ENCODE measurements at places on chromosomes 1 and 21.

- DNase-seq, result no peak
Observed at GRCh38 chr1:35030338-35030737, 1.4 kb downstream of the ZMYM6 start.

DNA sequence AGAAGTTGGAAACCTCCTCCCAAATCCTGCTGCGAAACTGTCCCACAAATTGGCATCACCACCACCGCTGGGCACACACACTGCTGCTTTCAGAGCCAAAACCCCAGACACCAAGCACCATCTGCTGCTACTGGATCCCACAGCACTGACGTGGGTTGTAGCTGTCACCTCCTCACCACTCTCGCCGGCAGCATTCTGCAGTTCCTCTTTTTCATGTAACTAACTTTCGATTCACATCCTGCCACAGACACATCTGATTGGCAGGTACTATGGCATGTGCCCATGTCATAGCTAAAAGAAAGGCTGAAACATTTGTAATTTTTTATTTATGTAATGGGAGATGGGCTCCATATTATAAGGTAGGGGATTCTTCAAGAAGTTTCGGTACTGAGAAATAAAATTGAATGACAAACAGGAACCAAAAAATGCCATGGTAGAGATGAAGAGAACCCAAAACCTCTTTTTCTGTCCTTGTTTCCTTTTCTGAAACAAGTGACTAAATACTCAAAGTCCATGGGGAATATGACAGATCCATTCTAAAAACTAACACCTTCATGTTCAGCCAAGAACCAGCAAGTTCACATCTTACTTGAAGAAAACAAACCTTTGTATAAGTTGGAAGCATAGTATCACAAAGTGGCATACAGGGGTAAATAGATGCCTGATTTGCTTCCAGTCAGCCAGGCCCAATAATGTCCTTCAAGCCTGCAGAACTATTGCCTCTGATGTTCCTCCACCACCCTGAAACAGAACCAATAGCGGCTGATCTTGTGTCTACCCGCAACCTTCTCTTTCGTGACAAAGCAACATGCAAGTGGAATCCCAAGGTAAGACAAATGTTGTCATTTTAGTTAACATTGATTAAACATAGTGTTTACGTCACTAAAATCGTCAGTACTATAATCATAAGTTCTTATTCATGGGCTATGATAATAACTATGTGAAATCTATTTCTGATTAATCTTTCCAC, 26.6 kb upstream of the RGS13 start:
- DNase-seq, result peak; percentile 82

DNA sequence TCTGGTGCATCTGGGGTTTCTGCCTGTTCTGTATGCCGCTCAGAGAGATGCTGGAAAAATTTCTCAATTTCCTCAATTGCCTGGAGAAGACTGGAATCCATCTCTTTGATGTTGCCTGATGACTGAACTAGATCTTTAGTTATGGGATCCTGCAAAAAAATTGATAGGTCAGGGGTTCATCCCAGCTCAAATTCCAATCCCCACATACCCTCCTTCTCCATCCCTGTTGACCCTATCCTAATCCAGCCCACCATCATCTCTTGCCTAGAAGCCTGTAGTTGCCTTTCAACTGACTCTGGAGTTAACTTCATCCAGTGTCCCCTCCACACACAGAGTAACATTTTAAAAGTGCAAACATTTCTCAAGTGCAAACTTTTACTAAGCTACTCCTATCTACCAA, at the start of gene KLF18:
Gene KLF18, minus strand, starts transcription at position 101 of the 400 bp plus-strand sequence. Its CDS starts 0 bp downstream, at position 101.
- no peak for DNase-seq

- no peak for DNase-seq
Observed at GRCh38 chr1:5142389-5142788, 488.0 kb downstream of the AJAP1 start.

DNA sequence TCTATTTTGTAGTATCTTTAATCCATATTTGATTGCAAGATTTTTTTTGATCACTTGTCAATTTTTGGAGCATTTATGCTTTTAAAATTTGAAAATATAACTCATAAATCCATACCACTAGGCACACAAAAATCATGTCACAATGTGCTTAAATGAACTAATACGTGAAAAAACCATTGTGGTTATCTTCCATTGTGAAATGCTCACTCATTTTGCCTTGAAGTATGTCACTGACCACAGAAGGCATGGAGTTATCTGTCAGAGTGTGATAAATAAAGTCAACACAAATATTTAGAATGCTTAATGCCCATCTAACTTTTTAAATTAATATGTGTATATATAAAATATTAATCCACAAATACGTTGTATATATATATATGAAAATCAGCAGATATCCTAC, 347.2 kb downstream of the PTPRC start:
- peak; percentile 70 for DNase-seq

- peak; percentile 49 for DNase-seq
Observed at GRCh38 chr1:85109475-85109874, 61.2 kb upstream of the MCOLN3 start.

DNA sequence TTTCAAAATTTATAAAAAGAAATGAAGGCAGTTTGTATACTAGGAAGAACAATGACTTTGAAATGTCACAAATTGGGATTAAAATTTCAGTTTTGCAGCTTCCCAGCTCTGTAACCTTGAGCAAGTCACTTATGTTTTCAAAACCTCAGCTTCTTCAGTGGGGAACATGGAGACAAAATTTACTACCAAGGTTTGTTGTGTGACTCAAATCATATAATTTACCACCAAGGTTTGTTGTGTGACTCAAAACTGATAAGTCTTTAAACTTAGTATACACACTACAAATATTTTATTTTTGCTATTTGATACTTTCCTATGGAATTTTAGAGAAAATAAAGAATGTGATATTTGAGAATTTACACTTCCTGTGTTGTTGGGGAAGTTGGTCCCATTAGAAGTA, 219.9 kb downstream of the KCTD3 start:
- no peak for DNase-seq

- no peak for DNase-seq
Observed at GRCh38 chr21:36962098-36962780, 4.2 kb downstream of the HLCS start.

GRCh38 chr1:109823543-109824348, 60.0 kb upstream of the EPS8L3 start:
- DNase-seq, result no peak

DNA sequence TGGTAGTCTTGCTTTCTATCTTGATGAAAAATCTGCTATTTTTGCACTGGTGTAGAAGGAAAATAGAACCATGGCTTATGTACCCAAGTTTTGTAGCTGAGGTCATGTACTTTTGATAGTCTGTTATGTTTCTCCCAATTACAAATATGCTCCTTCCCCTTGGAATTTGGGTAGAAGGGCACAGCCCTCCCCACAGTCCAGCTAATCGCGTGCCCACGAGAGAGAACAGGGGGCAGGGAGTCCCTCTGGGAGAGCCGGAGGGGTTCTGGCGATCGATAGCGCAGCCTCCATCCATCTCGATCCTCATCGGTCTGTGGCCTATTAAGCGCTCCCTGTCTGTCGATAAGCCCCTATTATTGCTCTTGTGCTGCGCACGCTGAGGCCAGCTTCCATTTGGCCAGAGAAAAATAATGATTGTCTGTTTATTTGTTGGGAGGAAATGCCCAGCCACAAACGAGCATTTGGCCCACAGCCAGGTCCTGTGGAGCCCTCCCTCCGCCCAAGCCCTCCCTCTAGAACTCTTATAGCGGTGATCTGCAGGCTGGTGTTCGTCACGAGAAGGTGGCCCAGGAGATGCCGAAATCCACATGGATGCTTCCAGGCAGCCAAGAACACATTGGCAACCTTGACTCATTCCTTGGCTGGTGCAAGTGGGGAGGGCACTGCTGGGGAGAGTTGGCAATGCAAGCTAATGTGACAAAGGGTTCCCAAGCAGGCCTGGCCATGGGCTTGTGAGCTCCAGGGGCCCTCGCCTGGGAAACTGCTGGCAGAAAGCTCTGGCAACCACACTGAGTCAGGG, 134.7 kb upstream of the TNR start:
- DNase-seq, result no peak

- no peak for DNase-seq
Observed at GRCh38 chr1:206958144-206958543, 11.9 kb upstream of the PIGR start.

- DNase-seq, result no peak
Observed at GRCh38 chr1:34270181-34270580, 93.5 kb downstream of the C1orf94 start.

DNA sequence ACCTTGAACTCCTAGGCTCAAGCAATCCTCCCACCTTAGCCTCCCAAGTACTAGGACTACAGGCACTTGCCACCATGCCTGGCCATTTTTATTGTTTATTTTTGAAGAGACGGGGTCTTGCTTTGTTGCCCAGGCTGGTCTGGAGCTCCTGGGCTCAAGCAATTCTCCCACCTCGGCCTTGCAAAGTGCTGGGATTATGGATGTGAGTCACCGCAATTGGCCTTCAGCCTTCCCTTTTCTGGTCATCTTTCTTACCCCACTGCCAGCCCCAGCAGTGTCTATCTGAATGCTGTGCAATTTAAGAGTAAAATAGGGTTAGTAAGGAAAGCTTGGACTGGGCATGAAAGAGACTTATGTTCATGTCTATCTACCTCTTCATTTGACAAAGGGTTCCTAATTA, 6.1 kb upstream of the KLF17 start:
- DNase-seq, result no peak

- DNase-seq, result no peak
Observed at GRCh38 chr1:222790115-222790514, 24.7 kb upstream of the DISP1 start.

- DNase-seq, result no peak
Observed at GRCh38 chr1:47686731-47687630, 249.1 kb downstream of the FOXD2 start.

- no peak for DNase-seq
Observed at GRCh38 chr1:97647776-97648175, 273.1 kb downstream of the DPYD start.

DNA sequence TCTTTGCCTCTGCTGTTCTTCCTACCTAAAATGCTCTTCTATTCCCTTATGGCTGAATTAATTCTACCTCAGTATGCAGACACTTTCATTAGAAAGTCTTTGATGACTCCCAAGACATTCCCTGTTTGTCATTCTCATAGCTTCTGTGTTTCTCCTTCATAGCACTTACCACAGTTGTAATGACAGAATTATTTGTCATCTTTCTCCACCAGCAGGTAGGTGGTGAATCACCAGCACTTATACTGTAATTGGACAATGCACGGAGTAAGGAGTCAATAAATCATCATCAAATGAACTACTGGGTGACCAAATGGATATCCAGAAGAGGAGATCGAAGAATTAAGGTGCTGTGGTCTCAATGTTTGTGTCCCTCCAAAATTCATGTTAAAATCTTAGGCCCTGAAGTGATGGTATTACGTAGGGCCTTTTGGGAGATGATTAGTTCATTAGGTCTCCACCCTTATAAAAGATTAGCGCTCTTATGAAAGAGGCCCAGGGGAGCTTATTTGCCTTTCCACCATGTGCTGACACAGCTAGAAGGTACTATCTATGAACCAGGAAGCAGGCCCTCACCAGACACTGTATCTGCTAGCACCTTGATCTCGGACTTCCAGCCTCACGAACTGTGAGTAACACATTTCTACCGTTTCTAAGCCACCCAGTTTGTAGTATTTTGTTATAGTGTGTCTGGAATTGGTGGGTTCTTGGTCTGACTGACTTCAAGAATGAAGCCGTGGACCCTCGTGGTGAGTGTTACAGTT, 2.4 kb upstream of the CCT8 start:
- no peak for DNase-seq

GRCh38 chr1:198701766-198702539, 63.1 kb downstream of the PTPRC start:
- DNase-seq, result no peak

DNA sequence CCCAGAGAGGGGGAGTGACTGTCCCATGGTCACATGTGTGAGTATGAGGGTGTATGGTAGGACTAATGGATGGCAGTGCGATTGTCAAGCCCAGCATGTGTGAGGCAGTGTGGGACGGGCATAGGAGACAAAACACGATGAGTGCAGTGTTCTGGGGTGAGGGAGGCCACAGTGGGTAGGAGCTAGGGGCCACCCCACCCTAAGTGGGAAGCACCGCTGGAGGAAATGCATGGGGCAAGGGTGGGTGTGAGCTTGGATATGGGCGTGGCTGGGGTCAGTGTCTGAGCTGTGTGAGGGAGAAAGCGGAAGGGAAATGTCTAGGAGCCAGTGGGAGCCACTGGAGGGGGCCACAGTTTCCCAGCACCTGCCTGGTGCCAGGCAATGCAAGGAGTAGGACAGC, 56.5 kb downstream of the FOXO6 start:
- DNase-seq, result no peak

DNA sequence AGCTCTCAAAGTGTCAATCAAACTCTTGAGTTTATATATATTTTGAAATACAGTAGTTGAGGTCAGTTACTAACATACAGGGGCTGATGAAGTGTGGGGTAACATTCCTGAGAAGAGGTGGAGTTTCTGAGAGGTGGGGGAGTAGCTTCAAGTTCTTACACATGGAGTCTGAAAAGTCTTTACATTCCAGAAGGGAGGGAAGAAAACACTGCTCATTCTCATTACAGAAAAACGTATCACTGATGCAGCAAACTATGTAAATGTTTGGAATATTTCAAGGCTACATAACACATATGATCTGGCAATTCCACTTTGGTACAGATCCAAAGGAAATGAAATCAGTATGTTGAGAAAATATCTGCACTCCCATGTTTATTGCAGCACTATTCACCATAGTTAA, 1065.8 kb upstream of the B3GALT2 start:
- no peak for DNase-seq

DNA sequence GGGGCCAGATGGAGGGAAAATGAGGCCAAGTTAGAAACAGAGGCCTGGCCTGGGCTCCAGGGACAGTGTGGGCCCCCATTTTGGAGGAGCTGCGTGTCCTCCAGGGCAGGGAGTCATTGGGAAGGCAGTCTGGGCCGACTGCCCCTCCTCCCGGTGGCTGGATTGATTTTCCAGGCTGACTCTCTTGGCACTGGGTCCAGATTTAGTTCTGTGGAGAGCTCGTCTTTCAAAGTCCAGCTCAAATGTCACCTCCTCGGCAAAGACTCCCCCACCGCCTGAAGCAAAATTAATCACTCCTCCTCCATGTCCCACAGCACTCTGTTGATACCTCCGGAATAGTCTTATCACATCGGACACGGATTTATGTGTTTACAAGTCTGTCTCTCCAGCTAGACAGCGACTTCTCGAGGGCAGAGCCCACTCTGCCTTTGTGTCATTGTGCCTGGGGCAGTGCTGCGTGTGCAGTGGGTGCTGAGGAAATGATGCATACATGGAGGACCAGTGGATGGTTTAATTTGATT, 175.1 kb downstream of the CAMTA1 start:
- DNase-seq, result no peak

GRCh38 chr1:7404046-7404742, 366.9 kb upstream of the VAMP3 start:
- DNase-seq, result no peak

Measured in AML-193 (cell line).